ENCODE measurements at places on chromosomes 4 and X.

DNA sequence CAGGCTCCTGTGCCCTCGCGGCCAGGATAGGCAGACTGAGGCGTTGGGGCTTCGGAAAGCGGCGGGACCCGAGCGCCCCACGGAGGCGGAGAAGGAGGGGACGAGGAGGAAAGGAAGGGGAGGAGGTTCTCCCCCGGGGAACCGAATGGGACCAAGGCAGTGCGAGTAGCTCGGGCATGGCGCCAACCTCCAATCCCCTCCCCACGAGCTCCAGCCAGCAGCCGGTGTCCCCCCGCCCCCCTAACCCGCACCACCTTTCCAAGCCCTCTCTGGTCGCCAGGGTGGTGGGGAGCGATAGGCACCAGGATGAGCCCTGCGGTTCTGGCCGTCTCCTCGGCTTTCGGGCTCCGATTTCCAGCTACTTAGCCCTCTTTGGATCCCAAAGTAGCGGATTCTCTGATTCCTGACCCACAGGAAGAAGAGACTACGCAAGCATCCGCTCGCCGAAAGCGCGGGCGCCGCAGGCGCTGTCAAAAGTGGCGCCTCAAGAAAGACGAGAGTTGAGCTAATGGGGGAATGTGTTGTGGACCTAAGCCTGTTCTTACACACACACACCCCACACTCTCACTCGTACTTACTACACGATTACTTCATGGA, 15.2 kb upstream of the ZIC3 start:
- no peak for DNase-seq

DNA sequence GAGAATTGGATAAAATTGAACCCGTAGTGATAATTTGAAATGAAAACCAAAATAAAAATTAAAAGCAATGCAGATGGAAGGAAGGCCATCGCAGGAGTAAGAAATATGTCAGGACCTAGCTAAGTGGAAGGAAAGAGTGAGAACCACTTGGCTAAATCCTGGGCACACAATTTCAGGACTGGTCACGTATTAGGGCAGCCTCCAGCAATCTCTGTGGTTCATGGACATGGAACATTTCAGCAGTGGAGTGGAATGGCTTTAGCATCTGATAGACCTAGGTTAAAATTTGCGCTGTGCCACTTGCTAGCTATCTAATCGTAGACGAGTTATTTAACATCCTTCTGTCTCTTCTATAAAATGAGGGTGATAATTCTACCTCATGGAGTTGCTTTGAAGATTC, 71.1 kb downstream of the DCK start:
- no peak for DNase-seq

DNA sequence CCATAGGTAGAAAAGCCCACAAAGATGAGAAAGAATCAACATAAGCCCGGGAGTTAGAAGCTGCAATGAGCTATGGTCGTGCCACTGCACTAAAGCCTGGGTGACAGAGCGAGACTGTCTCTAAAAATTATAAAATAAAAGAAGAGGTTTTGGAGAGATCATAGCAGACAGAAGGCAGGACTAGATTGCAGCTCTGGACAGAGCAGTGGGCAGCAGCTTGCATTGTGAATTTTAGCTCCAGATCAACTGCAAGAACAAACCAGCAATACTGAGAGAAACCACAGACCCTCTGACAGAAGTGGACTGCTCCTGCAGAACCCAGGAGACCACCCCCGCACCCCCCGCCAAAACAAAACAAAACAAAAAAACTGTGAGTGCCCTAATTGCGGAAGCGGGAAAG, 30.6 kb downstream of the SOWAHB start:
- DNase-seq, result no peak

GRCh38 chrX:77962068-77962902, 7.2 kb downstream of the PGAM4 start:
- DNase-seq, result no peak

- no peak for DNase-seq
Observed at GRCh38 chrX:149987613-149988012, 49.3 kb upstream of the EOLA2 start.

GRCh38 chr4:119615068-119615719, 13.4 kb downstream of the PDE5A start:
- no peak for DNase-seq

All from KG1 (cell line).